Endodermal cell (in vitro differentiated cells): ENCODE measurements at places on chromosomes 12 and 14. TPM values are rescaled to one million over a fixed set of nuclear protein-coding genes. Genes with fewer than 3 reads are reported as not detected.

EIF2S3B gene
- 2.1 and 2.2 TPM in 2 replicates for total RNA-seq

CACNA1C gene
- 0.86 to 1.5 TPM (median 1.4 TPM) in 3 replicates for total RNA-seq

STAC3 gene
- total RNA-seq, result 2.1 to 8.8 TPM (median 6.8 TPM) in 3 replicates

TMX1 gene
- 36.1 and 40.7 TPM in 2 replicates for total RNA-seq

HOXC13 gene
- not detected in 2 replicates for total RNA-seq
